Activated naive CD4-positive, alpha-beta T cell treated with anti-CD3 and anti-CD28 coated beads, Interleukin-2, amount 50 U/mL, for 16 hours (primary cell): ENCODE measurements at places on chromosomes 5 and 9.

GRCh38 chr5:77437194-77437593, 54.9 kb downstream of the WDR41 start:
- DNase-seq: no peak

GRCh38 chr5:120083851-120084542, 380.1 kb upstream of the PRR16 start:
- DNase-seq: no peak

GRCh38 chr5:146337928-146338327, 711 bp upstream of the POU4F3 start:
- no peak for DNase-seq

DNA sequence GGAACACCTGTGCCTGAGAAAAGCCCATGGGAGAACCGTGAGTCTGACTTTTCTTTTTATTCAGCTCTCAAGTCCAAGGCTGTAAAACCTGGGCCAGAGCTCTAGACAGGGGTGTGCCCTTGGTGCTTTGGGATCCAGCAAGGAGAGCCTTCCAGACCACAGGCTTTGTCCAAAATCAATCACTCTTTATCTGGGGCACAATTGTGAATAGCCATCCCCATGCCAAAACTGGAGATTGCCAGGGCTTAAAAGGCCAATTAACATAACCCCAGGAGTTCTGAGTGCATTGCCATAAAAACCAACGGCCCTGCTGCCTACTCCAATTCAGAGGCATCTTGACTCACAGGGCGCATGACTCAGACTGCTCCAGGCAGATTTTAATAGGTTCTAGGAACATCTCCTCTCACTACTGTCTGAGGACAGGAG, 391.8 kb downstream of the ARHGEF28 start:
- no peak for DNase-seq

- DNase-seq: no peak
Measured at GRCh38 chr5:101440173-101440572, 537.1 kb upstream of the ST8SIA4 start.

- no peak for DNase-seq
Measured at GRCh38 chr9:93911136-93911745, 43.9 kb downstream of the BARX1 start.

GRCh38 chr9:75431375-75431774, 343.1 kb downstream of the OSTF1 start:
- no peak for DNase-seq

DNA sequence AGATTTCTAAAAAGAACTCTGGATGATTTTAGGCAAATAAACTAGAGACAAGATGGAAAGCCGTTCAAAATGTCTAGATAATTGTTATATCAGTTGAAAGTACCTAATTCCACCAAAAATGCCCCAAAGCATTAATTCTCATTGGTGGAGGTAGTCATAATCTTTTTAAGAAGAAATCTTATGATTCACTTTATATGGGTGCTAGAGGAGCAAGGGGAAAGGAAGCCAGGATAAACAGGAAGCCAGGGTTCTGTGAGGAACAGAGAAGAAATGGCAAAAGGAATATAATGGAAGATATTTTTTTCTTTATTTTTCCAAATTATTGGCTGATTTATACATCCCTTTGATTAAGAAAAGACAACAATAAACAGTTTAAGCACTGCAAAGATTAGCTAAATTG, 7.8 kb downstream of the YIPF5 start:
- no peak for DNase-seq

GRCh38 chr9:133379153-133380086, 3.3 kb downstream of the STKLD1 start:
- no peak for DNase-seq

GRCh38 chr9:82680179-82680935, 382.6 kb downstream of the RASEF start:
- DNase-seq: no peak

GRCh38 chr9:123684393-123685149, 245.4 kb downstream of the DENND1A start:
- DNase-seq: no peak

DNA sequence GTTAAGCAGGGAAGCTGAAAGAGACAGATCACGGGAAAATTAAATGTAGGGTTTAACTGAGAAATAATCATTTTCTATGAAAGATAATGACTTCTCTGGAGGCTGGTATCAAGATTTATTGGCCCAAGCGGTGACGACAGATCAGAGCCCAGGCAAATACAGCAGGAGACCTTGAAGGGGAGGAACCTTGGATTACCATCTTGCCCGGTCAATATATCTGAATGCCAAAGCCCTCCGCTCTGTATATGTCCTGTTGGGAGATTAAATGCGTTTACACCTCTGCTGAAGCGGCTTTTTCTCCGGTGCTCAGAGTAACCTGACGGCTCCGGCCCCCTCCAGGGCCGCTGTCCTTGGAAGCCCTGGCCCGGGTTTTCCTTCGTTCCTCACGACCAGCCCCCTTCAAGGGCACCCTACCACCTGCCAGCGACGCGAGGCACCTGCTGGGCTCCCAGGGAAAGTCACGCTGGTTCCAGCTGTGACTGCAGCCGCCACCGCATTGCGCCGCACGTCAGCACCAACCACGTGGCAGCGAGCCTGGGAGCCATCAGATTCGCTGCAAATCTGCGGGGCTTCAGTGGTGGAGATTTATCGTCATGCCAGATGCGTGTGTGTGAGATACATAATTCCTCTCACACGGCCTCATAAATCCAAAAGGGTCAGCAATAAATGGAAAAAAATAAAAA, 4.4 kb upstream of the QSOX2 start:
- DNase-seq: no peak

GRCh38 chr5:69188811-69189161, 597 bp upstream of the CENPH start:
- no peak for DNase-seq

GRCh38 chr9:134983506-134984371, 66.0 kb upstream of the FCN1 start:
- no peak for DNase-seq

GRCh38 chr5:87242242-87242641, 25.4 kb upstream of the RASA1 start:
- no peak for DNase-seq

- DNase-seq: no peak
Measured at GRCh38 chr5:84231433-84231832, 153.2 kb downstream of the EDIL3 start.

GRCh38 chr5:131814990-131815389, 18.2 kb upstream of the FNIP1 start:
- no peak for DNase-seq

- DNase-seq: no peak
Measured at GRCh38 chr9:123523845-123524244, 167.8 kb downstream of the CRB2 start.

DNA sequence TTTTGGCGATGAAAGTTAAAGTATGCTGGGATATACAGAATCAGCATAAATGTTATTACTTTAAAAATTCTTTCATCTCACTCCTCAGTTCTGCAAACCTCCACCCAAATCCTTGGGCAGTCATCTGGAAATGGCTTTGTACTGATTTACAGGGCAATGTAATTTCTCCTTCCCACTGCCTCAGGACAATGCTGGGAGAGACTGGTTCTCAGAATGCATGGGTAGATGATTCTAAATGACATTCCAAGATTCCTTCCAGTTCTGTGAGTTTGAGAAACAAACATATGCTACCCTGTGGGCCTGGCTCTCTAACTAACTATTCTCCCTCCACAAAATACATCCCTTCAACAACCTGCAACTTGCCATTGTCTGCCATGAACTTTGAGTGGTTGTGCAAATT, 7.5 kb upstream of the PSAT1 start:
- DNase-seq: no peak

- DNase-seq: no peak
Measured at GRCh38 chr5:138275379-138275782, 960 bp upstream of the GFRA3 start.

- no peak for DNase-seq
Measured at GRCh38 chr5:162487528-162488525, 420.3 kb downstream of the GABRG2 start.

- DNase-seq: no peak
Measured at GRCh38 chr5:139980765-139981164, 62.3 kb downstream of the NRG2 start.

GRCh38 chr5:94693845-94694370, 75.4 kb downstream of the SLF1 start:
- DNase-seq: no peak

DNA sequence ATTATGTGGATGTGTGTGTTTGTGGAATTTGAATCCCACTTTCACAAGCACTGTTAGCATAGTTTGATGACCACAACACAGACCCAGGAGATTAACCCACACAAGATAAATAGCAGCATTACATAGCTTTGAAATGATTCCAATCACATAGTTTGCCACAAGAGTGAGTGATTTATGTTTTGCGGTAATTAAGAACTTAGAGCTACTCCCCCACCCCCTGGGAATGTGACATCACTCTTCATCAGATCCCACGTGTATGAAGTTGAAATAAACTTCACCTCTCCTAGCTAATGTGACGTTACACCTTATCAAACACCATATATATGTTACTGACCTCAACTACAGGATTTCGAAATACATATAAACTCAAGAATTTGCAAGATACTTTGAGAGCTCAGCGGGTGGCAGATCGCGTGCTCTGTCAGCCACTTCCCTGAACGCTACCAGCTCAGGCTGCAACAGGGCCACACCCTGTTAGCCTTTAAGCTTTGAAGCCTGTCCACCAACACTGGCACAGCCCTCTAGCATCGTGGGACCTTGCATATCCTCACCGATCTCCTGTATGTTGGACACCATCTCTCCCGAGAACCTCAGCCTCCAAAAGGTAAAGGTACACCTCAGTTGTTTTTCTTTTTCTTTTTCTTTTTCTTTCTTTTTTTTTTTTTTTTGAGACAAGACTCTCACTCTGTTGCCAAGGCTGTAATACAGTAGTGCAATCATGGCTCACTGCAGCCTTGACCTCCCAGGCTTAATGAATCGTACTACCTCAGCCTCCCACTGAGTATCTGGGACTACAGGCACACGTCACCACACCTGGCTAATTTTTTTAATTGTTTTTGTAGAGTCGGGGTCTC, 1.7 kb upstream of the AGTPBP1 start:
- no peak for DNase-seq

DNA sequence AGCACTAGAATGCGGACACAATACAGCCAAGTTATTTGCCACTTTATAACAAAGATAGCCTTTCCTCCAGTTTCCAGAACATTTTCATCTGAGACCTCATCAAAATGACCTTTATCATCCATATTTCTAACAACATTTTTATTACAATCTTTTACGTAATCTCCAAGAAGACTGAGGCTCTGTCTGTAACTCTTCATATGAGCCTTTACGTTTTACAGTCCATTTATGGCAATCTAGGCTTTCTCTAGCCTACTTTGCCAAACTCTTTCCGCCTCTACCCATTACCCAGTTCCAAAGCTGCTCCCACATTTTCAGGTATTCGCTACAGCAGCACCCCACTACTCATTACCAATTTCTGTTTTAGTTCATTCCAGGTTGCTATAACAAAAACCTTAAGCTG, 8.2 kb upstream of the SEMA5A start:
- no peak for DNase-seq

DNA sequence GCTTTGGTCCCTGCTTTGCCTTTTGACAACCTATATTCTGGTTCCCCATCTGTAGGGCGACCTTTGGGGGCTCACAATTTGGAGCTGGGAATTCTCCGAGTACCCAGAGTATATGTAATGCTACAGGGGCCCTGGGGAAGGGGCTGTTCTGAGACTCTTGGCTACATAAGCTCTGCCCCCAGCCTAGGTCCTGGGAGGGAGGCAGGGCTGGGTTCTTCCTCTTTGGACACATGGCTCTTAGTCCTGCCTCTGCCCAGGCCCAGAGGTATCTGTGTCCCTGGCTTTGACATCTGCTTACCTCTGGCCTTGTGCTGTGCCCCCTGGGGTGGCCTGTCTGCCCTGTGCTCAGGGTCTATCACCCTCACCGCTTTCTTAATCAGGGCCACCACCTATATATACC, 181.6 kb downstream of the CACNA1B start:
- no peak for DNase-seq

DNA sequence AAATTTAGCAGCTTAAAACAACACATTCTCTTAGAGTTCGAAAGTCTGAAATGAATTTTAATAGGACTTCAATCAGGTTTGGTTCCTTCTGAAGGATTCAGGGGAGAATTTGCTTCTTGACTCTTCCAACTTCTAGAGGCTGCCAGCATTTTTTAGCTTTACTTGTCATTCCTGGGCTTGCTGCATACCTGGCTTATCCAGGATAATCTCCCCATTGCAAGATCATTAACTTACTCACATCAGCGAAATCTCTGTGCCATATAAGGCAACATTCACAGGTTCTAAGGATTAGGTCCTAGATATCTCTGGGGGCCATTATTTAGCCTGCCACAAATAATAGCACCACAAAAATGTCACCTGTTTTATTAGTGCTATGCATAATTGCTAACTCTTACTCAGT, 46.2 kb upstream of the PCSK5 start:
- DNase-seq: no peak

DNA sequence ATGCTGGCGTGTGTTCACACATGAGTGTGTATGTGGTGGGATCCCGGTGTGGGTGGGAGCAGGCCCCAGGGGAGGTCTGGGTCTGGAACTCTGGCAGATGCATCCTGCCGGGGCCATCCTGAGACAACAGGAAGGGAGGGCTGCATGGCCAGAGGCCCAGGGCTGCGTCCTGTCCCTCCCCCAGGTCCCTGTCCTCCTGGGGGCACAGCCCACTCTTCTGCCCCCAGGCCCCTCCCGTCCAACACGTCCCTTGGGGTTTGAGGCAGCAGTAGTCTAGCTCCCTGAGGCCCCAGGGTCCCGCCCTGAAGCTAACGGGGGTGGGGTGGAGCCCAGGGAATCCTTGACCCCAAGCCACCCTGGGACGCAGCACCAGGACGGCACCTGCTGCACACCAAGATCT, 16.6 kb downstream of the FLT4 start:
- no peak for DNase-seq

GRCh38 chr5:165029099-165029870, 1523.9 kb downstream of the MAT2B start:
- DNase-seq: no peak

DNA sequence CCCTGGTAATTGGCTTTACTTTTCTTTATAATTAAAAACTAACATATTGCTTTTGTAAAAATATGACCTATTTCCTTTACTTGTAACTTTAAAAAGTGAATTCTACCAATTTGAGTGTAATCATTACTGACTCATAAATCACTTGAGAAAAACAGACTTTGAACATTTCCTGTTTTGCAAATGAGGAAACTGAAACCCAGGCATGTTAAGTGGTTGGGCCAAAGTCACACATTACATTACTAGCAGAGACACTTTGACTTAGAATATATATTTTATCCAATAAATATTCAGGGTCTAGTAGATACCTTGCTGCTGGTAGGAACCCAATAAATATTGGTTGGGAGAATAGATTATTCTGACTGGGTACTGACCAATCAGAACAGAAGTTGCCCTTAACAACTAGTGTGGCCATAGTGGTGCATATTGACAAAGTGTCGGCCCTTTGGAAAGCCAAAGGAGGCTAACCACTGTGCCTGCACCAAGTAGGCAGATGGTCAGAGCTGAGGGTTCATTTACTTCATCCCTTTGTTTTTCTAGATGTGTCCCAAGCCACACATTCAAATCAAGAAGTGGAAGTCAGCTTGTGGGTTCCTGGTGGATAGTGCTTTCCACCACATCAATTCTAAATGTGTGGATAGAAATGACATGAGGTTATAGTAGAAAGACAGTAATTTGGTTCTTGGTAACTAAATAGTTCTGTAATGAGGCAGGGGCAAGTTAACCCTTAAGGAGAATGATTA, 365.1 kb upstream of the RIOK2 start:
- DNase-seq: no peak
